ENCODE measurements at places on chromosomes 16 and 17.

DNA sequence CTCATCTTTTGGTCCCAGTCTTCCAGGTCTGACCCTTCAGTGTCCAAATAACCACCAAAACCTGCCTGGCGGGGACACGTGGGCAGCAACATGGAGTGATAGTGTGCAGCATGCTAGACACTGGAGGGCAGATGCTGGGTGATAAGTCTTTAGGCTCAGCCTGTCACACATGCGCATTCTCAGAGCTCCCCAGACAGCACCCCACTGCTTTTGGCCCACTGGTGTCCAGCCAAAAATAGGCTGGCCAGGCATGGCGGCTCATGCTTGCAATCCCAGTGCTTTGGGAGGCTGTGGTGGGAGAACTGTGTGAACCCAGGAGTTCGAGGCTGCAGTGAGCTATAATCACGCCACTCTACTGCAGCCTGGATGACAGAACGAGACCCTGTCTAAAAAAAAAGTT is 12.3 kb downstream of the GINS2 start:
- DNase-seq: no peak

DNA sequence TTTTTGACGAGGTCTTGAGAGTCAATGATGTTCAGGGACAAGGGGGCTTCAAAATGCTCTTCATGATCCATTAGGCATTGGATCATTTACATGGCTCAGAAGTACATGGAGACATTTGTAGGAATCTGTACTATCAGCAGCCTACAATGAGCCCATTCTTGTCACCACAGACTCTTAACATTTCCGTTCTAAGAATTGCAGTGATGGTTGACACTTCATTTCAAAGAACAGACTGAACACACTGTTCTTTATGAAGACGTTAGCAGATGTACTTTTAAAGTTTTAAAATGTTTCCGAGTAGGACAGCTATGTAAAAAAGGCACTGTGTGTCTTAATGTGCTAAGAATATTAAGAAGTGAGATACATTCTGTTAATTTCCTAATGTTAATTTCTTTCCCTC is 97.3 kb upstream of the GOT2 start:
- DNase-seq: no peak

DNA sequence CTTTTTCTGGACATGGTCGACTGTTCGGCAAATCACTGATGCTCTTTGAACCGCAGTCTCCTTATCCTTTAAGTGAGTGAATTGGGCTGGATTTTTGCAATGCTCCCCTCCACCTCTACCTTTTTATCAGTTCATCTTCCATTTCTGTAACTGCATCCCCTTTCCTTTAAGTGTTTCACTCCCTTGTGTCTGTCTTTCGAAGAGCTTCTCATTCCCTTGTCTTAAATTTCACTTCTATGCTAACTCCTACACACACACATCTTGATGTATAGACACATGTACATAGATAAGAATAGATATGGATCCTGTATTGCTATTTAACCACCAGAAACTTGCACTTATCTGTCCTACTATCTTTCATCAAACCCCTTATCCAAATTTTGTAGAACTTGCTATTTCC is 250.7 kb downstream of the PHKB start:
- DNase-seq: no peak

- DNase-seq: peak; percentile 66
Measured at GRCh38 chr17:28675980-28676379, 14.0 kb downstream of the SUPT6H start.

DNA sequence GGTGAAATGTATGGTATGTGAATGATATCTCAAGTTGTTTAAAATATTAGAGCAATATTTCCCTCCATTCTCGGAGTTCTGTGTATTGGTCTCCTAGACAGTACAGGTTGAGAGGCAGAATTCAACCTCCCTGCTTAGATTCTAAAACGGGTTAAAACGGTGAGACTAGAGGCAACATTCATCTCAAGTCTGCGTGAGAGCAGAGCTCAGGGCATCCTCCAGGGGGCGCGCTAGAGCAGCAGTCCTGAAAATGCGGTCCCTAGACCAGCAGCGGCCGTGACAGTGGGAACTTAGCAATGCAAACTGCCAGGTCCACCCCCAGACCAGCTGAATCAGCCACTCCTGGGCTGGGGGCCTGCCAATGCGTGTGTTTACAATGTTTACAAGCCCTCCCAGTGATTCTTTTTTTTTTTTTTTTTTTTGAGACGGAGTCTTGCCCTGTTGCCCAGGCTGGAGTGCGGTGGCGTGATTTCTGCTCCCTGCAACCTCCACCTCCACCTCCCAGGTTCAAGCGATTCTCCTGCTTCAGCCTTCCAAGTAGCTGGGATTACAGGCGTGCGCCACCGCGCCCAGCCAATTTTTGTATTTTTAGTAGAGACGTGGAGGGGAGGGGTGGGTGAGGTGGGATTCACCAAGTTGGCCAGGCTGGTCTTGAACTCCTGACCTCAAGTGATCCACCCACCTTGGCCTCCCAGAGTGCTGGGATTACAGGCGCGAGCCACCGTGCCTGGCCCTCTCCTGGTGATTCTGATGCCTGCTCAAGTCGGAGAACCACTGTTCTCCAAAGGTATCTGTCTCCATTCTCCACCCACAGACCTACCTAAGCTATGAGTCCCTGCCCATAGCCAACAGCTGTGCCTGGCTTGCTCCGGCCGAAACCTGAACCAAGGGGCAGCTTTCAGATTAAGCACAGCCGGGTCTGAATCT is 24.2 kb downstream of the KLHL36 start:
- peak; percentile 94 for DNase-seq

GRCh38 chr17:72125226-72125651 is 4.4 kb downstream of the SOX9 start:
- DNase-seq: no peak

DNA sequence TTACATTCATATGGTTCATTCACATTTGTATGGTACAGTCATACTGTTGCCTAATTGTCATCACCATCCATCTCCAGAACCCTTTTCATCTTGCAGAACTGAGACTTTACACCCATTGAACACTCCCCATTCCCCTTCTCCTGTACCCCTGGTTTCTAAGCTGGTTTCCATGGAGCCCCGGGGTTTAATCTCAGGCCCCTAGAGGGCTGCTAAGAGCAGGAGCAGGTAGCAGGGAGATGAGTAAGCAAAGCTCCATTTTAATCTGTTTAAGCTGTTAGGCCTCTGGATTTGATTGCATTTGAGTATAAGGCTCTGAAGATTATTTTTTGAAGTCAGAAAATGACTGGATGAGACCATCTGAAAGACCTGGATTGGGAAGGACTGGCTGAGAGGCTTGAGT is 68.5 kb upstream of the RPL38 start:
- no peak for DNase-seq

GRCh38 chr16:27471661-27472060 is 69.7 kb downstream of the IL21R start:
- DNase-seq: no peak

- DNase-seq: no peak
Measured at GRCh38 chr17:47270946-47271705, 17.5 kb downstream of the ITGB3 start.

DNA sequence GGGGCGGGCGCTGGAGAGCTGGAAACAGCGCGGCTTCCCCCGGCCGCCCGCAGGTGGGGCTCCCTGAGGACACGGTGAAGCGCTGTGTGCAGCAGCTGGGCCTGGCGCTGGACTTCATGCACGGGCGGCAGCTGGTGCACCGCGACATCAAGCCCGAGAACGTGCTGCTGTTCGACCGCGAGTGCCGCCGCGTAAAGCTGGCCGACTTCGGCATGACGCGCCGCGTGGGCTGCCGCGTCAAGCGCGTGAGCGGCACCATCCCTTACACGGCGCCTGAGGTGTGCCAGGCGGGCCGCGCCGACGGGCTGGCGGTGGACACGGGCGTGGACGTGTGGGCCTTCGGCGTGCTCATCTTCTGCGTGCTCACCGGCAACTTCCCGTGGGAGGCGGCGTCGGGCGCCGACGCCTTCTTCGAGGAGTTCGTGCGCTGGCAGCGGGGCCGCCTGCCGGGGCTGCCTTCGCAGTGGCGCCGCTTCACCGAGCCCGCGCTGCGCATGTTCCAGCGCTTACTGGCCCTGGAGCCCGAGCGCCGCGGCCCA is 27.8 kb downstream of the SBK1 start:
- DNase-seq: peak; percentile 18

DNA sequence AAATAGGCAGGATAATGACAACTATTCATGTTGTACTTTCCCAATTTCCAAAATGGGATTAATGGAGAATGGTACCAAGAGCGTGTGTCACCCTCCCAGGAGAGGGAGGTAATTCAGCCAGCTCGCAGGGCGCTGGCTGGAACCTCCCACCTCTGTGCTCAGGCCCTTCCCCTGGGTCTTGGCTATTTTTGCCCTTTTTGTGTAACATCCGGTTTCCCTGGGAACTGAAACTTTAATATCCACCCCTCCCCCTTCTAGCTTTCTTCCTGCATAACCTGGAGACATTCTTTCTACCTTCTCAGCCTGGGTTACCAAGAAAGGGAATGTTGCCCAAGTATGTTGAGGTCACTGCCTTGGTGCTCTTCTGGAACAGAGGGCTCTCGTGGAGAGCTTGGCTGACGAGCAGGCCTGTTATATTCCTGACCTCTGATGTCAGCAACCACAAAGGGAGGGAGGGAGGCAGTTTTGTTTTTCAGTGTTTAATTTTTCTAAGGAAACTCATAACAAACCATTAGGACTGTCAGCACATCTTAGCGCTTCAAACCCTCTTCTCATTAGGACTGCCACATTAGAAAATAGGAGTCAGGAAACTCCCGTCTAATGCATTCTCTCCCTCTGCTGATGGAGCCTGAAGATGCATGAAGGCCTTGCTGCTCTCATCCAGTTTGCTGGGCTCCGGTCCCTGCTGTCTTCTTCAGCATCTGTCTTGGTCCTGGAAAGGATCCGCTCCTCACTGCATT is 25.6 kb downstream of the ITGB3 start:
- DNase-seq: peak; percentile 46

DNA sequence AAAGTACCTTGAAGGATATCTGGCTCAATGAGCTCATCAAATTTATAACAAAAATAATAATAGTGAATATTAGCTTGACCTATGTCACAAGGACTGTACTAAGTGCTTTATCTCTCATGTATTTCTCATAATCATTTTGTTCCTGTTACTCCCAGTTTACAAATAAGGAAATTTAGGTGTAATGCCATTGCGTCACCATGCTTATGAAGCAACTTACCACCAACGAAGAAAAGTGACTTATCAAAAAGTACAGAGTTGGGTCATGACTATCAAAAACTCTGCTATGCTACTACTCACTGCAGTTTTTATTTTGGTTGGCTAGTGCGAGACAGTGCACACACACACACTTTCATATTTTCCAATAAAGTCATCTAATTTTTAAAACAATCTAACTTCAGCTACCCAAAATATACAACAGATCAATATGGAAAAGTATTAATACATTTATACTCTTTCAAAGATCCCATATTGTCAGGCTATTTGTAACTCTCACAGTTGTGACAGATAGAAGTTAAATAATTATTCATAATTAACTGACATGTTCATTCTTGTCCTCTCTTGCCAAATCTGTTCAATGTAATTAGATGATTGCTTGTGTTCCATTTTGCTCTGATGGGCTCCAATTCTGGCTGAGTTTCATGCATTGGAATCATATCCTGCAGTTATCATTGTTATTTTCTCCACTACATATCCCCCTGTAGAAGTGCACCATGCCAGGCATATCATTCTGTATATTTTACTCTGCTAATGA is 119.4 kb downstream of the KCNJ2 start:
- DNase-seq: peak; percentile 30

GRCh38 chr17:56038131-56038530 is 115.1 kb upstream of the ANKFN1 start:
- no peak for DNase-seq

- no peak for DNase-seq
Measured at GRCh38 chr16:10972108-10972818, 27.9 kb downstream of the CLEC16A start.

DNA sequence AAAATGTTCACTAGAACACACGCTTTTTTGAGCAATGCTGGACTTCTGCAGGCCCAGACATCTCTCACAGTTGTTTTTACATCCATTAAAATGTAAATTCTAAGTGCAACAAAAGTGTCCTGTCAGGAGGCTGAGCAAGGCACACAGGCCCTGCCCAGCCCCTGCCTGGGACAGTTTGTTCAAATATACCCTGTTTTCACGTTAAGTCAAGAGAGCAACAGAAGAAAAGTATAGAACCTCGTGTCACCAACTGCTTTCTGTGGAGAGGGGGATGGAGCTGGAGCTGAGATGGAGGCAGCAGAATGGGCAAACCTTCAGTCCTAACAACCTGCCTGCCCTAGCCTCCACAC is 4.3 kb upstream of the HOXB2 start:
- DNase-seq: no peak

DNA sequence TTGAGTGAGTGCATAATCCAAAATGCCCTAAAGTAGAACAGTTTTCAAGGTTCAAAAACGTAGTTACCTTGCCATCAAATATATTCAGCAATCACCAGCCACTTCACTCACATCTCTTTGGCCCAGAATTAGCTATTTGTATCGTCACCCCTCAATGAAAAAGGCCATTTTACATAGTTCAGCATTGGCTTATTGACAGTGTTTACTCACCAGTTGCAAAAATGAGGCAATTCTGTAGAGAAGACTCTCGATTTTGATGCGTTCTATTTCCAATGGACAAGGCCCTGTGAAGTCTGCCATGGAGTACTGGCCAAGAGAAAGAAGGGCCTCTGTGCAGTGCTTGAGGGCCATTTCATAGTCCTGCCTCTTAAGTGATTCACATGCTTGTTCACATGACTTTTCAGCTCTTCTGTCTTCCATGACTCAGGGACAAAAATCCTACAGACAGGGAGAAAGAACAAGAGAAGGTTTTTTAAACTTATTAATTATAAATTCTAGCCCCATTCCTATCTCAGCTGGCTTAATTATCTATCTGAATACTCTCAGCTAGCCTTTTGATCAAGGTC is 26.5 kb downstream of the HELZ start:
- peak; percentile 40 for DNase-seq

- DNase-seq: peak; percentile 40
Measured at GRCh38 chr17:65191811-65192740, 54.9 kb downstream of the RGS9 start.

DNA sequence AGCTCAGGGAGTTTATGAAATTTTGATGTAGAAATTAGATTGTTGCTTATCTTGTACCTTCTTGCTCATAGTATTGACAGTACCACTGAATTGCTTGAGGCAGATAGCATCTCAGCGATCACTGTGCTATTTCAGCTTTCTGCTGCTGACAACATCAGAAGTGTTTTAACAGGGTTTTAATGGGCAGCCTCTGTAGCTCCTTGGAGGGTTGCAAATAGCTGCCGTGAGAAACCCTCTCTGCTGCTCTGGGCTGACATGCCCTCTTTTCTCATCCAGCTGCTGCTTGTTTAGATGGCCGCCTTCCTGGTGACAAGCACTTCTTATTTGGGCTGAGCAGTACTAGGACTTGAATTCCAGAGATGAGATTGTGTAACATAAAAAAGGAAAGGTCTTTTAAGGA is 180.2 kb upstream of the TBX2 start:
- DNase-seq: peak; percentile 55

- no peak for DNase-seq
Measured at GRCh38 chr17:34502426-34502825, 77.0 kb upstream of the TMEM132E start.

GRCh38 chr17:46817151-46817900 is 1.2 kb downstream of the WNT3 start:
- DNase-seq: no peak

All from trophoblast cell (in vitro differentiated cells and primary cell).